ENCODE measurements at places on chromosomes 3 and 15.

DNA sequence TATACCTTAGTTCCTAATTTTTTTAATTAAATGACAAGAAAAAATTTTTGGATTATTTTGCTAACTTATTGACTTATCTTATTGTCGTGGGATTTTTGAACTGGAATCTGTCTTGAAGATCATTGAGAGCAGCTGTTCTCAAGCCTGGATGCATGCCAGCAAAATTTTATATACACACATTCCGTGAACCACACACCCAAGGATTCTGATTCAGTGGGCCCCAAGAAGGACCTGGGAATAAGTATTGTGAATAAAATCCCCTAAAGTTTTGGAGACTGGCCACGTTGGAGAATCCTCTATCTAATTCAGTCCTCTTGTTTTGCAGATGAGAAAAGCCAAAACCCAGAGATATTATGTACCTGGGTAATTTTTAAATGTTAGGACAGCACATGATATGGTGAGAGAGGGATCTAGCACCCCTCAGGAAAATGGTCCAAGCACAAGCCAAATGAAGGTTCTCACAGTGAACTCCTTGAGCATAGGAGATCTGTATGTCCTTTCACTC lies 55.2 kb downstream of the UNC13C start:
- DNase-seq, result no peak

DNA sequence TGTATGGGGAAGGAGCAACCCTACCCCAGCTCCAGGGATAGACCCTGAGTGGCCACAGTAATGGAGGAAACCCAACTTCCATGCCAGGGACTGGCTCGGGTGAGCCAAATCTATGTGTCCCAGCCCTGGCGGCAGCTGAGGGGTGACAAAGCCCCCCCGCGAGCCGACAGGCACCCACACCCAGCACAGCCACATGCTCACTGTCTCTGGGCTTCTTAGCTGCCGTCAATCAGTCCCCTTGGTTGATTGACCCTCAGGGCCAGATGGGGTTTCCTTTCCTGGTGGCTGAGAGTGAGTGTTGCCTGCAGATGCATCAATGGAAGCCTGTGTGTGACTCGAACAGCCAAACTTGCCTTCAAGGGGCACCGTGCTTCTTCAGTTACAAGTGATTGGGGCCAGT lies 2.1 kb upstream of the OCA2 start:
- DNase-seq, result no peak

DNA sequence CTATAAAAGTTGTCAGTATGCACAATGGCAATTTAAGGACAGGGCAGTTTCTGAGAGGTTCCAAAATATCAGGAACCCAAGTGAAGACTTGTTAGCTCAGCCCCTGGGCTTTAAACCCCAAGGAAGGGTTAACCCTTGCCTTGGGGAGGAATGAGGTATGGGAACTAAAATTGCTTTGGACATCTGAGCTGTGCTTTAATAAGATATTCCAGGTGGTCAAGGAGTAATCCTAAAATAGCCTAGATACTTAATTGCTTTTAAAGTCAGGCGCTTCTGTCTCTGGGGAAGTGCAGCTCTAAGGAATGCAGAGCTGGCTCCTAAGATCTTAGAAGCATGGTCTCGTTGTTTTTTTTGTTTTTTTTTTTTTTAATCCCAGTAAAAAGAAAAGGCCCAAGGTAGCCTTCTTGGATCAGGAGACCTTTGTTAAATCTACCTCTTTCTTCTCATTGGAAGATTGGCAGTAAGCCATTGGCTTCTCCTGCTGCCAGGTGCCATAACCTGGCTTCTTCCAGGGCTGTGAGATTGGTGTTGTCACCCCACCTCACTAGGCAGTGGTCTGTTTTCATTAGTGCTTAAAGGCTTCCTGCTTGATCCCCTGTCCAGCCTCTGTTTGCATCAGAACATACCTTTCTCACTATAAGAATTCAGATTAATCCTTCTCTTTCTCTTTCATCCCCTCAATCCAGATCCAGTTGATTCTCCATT lies 24.5 kb downstream of the ARID3B start:
- no peak for DNase-seq

- DNase-seq, result no peak
Observed at GRCh38 chr3:64160000-64160695, 65.1 kb downstream of the PRICKLE2 start.

- DNase-seq, result no peak
Observed at GRCh38 chr3:90015688-90016356, 908.4 kb downstream of the EPHA3 start.
